ENCODE measurements at places on chromosomes 16 and 17. TPM values are rescaled to one million over a fixed set of nuclear protein-coding genes. Genes with fewer than 3 reads are reported as not detected.

GRCh38 chr16:30186444-30186781 lies 3.0 kb downstream of the CORO1A start:
- DNase-seq: no peak

DNA sequence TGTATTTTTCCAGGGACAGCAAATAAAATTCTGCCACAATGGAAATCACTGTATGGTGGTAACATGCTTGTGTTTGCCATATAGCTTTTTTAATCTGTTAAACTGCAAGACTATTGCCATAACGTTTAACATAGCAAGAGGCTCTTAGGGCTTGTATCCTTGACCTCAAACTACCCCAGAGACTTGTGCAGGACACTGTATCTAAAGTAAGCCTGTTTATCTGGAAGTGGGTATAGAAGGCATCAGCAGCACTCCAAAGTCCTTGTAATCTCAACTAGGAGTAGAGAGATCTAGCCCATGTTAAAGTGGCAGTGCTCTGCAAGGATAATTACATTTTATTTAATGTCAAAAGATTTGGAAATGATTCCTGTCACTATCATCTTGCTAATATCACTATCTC lies 1424.1 kb downstream of the CDH11 start:
- DNase-seq: no peak

- peak; percentile 86 for DNase-seq
Measured at GRCh38 chr17:27552276-27552732, 78.7 kb upstream of the LGALS9 start.

- no peak for DNase-seq
Measured at GRCh38 chr16:88343271-88343791, 39.4 kb upstream of the ZNF469 start.

- DNase-seq: no peak
Measured at GRCh38 chr17:63809970-63810369, 17.3 kb upstream of the PSMC5 start.

- no peak for DNase-seq
Measured at GRCh38 chr16:57937861-57938260, 33.1 kb downstream of the CNGB1 start.

GRCh38 chr17:1947743-1948516 lies 77.2 kb downstream of the RTN4RL1 start:
- no peak for DNase-seq

DNA sequence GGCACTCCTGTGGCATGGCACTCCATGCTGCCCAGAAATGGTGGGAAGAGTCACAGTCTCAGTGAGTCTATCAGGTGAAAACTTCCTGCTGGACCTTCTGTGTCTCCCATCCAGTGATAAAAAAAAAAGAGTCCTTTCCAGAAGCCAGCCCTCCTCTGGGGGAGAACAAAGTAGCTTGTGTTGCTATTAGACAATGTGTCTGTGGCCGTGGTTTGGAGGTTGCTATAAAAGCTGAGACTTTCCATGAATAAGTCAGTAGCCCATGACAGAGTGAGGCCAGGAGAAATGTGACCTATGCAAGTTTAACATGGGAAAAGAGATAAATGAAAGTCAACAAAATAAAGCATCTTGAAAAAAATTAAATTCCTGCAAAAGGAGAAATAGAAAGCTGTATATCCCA lies 250.7 kb upstream of the MON1B start:
- DNase-seq: no peak

DNA sequence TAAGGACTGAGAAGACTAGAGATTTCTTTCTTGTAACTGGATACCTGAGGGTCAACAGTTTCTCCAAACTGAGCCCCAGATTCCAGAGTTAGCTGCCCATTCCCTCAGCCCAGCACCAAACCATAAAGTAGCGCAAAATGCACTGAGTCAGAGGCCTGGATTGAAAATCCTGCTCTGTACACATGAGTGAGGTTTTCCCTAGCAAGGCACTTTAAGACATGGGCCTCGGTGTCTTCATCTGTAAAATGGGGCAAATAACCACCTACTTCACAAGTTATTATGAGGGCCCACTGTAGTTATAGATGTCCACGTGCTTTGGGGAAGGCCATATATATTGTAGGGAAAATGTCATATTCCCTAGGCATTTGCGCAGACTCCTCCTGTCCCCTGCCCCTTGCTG lies 10.3 kb upstream of the DLX4 start:
- DNase-seq: no peak

DNA sequence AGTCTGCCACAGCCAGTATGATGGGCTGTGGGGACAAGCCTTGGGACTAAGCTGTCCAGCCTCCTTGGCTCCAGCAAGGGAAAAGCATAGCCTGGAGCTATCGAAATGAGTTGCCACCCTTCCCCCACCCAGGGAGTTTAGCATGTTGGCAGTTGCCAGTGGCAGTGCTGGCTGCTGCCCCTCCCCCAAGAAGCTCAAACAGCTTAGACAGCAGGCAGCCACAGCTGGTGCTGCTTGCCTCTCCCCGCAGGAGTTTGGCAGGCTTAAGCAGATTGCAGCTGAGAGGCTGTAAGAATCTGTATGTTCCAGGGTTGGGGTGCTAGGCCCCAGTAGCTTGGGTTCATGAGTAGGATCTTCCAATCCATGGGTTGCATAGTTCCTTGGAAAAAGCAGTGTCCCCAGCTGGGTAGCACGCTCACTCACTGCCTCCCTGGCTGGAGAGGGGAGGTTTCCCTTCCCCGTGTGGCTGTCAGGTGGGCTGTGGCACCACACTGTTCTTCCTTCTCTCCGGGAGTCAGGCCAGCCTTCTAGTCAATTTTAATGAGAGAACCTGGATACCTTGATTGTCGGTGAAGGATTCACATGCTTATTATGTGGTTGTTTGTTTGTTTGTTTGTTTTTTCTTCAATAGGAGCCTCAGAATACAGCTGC lies 506.1 kb downstream of the CDH11 start:
- DNase-seq: peak; percentile 15

Gene TBX4
- not detected for total RNA-seq

Gene SCARF1
- total RNA-seq: 0.20 TPM

Gene CMTM2
- total RNA-seq: not detected

Gene EZH1
- total RNA-seq: 9.7 TPM

Gene GNG13
- not detected for total RNA-seq
